ENCODE measurements at places on chromosomes 4 and X. TPM values are rescaled to one million over a fixed set of nuclear protein-coding genes. Genes with fewer than 3 reads are reported as not detected.

GRCh38 chr4:80360084-80360483 lies 24.6 kb downstream of the CFAP299 start:
- DNase-seq = no peak

GRCh38 chrX:8841911-8842310 lies 40.7 kb upstream of the FAM9A start:
- DNase-seq = no peak

MID1 gene
- 40.1 TPM for total RNA-seq

DNA sequence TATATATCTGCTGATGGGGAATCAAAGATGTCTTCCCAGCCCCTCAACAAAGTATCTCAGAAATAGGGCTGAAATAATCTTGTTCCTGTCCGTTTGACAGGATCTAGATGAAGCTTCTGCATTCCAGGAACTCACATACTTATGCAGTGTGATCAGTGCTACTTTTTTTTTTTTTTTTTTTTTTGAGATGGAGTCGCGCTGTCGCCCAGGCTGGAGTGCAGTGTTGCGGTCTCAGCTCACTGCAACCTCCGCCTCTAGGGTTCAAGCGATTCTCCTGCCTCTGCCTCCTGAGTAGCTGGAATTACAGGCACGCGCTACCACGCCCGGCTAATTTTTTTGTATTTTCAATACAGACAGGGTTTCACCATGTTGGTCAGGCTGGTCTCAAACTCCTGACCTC lies 36.4 kb downstream of the DHX15 start:
- no peak for DNase-seq

GRCh38 chr4:8185295-8185694 lies 13.8 kb upstream of the SH3TC1 start:
- no peak for DNase-seq

MAGEB10 gene
- total RNA-seq = not detected

DNA sequence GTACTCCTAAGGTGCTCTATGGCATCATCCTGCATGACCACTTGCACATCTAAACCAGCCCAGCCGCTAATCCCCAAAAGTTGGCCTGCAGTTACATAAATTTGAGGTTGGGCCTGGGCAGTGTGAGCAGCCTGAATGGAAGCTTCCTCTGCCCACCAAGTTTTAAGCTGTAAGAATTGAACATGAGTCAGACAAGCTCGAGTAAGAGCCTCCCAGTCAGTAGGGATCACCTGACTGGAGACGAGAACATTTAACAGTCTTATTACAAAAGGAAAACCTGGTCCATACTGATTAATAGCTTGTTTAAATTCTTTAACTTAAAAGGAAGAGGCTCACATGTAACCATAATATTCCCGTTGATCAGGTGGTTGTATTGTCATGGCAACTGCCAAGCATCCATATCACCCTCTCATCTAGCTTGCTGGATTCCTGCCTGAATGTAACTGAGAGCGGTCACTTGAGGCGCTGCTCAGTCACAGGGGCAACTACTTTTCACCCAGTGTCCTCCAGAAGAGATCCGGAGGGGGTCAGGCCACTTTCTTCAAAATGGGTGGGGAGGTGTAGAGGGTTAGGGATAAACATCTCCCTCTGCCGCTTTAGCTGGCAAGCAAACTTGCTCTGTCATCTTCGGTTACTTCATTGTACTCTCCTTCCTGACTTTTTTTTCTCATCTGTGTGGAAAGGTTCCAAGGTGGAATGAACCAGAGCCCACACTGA lies 56.6 kb upstream of the WDR1 start:
- no peak for DNase-seq

GPAT3 gene
- total RNA-seq = 51.5 TPM

- DNase-seq = no peak
These were observed 30.0 kb downstream of the ANXA3 start for GRCh38 chr4:78581618-78582017.

DNA sequence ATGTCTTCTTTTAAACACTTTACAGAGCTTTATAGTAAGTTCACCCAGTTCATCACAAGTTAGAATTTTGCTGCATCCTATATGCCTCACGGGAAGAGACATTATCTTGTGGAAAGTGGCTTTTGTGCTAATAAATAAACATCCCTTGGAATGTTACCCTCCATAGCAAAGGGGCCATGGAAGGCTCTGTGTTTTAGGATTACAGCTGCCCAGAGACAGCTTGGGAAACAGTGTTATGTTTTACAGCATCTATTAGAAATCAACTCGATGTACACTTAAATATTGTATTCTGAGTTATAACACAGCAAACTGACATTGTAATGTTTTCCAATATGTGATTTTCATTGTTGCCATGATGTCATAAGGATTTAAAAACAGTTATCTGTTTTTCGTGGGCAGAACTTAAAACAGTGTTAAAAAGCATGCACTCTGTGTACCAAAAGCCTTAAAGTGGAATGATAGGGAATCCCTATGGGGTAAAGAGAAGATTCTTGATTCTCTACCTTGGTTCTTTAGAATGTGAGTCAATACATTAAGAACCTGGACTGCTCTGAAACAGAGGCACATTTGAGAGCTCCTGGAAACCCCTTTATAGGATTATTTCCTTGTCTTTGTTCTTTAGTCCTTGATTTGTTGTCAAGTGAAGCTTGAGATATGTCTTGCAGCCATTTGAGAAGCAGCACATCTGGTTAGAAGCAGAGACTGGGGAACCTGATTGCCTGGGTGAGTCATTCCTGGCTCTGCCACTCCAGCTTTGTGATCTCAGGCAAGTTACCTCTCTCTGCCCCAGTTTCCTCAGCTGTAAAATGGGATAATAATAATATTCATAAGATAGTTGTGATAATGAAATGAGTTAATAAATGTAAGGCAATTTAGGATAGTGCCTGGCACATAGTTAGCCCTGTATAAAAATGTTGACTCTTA lies 41.6 kb downstream of the ARHGAP10 start:
- no peak for DNase-seq

SLC39A8 gene
- total RNA-seq = 113 TPM

POLR2B gene
- 72.1 TPM for total RNA-seq

DNA sequence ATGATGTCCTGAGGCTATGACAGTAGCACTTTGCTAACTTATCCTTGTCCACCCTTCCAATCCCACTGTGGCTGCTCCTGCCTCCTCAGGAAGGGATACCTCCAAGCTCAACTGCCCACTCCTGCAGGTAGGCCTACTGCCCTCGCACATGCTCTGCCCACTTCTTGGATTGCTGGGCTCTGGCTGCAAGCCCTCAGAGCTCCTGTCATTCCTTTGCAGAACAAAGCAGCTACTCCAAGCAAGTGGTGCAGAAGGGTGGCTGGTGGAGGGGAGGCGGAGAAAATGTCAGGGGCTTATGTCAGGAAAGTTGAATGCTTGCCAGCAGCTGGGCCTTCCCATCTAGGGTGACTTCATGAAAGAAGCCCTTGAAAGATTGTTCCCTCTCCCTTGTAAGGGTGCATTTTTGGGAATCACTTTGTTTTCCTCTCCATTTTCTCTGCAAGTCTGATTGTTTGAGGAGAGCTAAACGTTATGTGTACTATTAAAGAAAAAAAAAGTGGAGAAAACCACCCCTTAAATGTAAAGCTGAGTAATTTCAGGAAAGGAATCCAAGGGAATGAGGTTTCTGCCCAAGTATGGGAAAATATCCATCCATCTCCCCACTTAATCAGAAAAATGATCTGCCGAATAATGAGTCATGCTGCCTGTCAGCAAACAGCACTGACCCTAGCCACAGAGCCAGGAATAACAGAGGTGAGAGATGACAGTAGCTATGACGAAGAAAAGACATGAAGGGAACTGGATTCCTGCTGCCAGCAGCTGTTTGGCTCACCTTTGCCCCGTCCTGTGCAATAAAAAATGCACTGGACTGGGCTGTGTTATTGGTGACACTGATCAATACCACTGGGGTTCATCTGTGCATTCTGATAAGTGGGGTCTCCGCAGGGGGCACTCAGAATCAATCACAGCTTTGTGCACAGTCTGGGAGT lies 102.0 kb downstream of the RTL5 start:
- DNase-seq = no peak

DNA sequence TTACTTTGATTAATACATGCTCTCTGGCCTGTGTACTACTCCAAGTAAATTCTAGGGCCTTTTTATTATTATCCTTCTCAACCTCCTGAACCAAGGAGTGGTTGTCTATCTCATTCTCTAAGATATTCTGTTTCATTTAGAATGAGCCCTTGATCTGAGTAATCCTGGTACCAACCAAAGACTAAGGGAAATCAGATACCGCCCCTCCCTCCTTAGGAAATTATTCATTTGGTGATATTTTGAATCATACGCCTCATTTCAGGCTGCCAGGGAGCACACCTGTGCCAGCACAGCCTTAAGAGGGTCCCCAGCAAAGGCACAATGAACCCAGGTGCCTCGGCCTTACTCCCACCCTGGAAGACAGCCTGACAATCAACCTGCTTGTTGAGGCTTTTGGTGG lies 73.2 kb upstream of the STARD8 start:
- DNase-seq = no peak

DNA sequence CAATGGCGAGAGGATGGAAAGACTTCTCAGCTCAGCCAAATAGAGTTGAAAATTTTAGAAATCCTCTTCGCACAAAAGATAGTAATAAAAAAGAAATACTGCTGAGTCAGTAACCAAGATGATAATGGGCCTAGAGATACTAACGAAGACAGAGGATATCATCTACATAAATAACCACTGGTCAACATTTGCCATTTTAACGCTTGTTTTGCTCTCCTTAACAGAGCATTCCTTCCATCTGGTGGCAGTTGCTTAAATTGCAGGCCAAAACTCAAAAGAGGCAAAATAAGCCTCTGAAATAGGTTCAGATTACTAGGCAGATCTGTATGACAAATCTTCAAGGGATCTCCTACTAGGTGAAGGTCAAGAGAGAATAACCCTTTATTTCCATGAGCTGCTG lies 51.7 kb upstream of the MCF2 start:
- DNase-seq = no peak

DNA sequence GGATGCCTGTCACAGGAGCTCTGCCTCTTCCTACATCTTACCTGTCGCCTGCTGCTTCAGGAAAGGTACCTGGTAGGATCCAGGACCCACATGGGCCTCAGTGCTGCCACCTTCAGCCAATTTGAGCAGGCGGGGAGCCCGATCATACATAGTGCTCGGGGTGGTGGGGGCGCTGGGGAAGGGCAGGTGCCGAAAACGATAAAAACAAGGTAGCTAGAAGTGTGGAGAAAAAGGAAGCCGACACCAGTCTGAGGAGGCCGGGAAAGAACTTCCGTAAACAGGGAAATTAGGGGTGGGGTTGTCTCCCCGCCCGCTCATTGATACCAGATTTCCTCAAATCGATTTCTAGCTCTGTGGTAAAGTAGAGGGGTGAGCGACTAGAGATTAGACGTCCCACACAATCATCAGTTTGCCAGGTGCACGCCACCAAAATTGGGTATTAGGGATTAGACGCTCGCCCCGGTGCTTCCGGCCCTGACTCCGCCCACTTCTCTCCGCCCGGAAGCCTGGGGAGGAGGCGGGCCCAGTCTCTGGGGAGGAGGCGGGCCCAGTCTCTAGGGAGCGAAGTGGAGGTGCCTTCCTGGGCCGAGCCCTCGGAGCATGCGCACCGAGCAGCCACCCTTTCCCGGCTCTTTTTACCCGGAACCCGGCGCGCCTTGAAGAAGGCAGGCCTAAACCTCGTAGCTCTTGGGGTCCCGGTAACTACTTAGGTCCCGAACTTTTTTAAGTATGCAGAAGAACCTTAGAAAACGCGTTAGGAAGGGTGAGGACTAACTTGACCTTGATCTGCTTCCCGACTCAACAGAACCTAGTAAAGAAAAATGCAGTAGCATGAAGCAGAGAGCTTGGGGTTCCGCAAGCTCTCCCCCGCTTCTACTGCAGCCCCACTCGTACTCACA lies at the start of gene STPG2:
TSS of gene STPG2 (minus strand) at position 476 of the 899 bp plus-strand sequence.
- DNase-seq = peak; percentile 95

Data from left colon (tissue), 2 donors.